Occipital lobe (tissue), 3 donors: ENCODE measurements at places on chromosomes 4 and X.
A peak's percentile ranks its signal among the peaks of the same experiment; 100 is the strongest.

- DNase-seq: no peak
These were observed 879.2 kb upstream of the INTU start for GRCh38 chr4:126753592-126753991.

GRCh38 chrX:77793946-77794345, 7.9 kb upstream of the ATRX start:
- no peak for DNase-seq

DNA sequence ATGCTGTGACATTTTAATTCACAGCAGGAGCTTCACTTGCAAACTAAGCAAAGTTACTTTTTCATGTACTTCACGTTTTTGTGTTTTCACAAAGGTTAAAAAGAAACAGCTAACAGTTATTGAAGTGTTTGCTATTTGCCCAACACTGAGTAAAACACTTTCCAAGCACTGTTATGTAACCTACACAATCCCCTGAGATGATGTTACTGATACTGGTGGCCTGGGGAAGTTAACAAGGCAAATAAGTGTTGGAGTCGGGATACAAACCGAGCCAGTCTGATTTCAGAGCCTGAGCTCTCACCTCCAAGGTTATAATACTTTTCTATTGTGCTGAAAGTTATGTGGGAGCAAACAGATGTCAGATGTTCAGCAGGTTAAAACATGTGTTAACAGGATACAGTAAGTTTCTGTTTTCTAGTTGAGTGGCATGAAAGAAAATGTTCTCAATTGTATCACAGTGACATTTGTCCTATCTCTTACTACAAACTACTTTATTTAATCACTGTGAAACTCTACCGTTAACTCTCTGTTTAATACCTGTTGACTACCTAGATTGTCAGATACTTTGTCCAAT, 3.9 kb upstream of the CXCL13 start:
- no peak for DNase-seq

DNA sequence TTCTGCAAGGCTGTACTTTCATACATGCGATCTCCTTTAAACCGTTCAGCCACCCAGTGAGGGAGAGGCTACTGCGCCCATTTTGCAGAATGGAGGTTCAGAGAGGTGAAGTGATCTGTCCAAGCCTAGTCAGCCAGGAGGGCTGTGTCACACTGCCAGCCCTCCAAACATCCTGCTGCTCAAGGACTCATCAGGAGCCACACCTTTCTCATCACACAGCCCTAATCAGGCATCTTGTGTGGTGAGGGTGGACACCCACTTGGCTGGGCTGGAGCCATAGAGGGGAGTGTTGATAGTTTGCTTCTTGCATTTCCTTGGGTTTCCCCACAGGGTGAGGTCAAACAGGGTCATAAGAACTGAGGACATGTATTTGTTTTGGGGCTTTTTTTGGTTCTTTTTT, 5.4 kb upstream of the CXCR3 start:
- DNase-seq: no peak

DNA sequence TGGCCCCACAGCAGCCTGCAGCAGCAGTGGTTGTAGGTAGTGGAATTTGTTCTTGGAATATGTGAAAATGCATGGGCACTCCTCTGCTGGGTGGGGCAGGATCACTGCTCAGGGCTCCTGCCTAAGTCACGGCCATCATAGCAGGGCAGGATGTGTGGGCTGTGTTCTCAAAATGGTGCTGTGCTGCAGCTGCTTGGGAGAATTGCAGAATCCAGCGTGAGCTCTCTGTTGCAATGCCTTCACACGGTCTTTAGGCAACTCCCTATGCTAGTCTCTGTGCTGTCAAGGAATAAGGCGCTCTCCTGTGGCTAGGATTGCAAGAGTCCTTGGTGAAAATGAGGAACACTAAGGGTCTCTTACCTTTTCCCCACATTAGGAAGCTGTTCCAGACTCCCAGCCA, 42.9 kb downstream of the F8 start:
- DNase-seq: no peak

GRCh38 chrX:15269618-15270521, at the start of gene ASB9:
Gene ASB9, minus strand, starts transcription at chrX:15270083. Its CDS starts 209 bp downstream, at chrX:15269874.
- DNase-seq: no peak

- no peak for DNase-seq
These were observed 47.5 kb upstream of the BCOR start for GRCh38 chrX:40145001-40145922.

DNA sequence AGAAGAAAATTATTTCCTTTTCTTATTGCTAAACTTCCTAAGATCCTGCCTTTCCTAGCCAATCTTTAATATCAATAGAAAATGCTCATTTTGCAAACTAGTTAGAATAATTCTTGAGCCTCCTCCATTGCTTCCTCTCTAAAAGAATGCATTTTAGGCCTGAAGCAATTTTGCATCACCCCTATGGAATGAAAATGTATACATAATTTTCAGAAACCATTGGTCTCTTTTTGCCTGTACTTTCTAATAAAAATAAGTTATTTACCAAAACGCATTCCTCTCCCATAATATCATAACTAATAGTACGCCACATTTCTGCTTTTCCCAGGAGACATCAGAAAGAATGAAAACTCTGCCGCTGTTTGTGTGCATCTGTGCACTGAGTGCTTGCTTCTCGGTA, 1.7 kb downstream of the MUC7 start:
- no peak for DNase-seq

DNA sequence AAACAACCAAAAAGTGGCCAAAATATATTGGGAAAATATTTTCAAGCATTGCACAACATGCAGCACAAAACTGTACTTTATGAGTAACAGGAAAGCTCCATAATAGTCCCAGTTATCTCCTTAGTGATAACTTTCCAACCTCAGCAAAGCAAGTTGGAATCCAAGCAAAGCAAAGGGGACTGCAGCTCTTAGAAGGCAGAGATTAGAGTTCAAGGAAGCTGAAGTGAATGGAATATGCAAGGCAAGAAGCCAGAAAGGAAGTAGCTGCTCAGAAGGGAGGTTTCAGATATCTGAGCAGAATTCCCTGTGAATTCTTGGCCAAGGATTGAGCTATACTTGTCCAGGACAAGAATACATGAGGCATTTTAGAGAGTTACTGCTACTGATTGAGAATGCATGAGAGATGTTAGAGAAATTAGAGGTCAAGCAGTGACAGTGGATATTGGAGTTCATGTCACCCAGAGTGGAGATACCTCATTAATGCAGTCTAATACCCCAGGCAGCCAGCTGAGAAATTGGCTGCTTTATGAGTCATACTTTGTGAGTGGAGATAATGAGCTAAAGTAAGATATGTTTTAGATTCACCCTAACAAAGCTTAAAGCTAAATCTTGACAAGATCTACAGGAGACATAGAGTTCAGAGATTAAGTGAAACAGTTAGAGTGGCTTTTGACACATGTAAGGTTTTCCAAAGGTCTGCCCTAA, 102.8 kb downstream of the INPP4B start:
- DNase-seq: no peak

GRCh38 chrX:111407948-111408347, 4.0 kb downstream of the DCX start:
- no peak for DNase-seq

- DNase-seq: no peak
These were observed 49.7 kb upstream of the TMEM164 start for GRCh38 chrX:109952985-109953905.

GRCh38 chrX:11064851-11065600, 46.1 kb upstream of the HCCS start:
- no peak for DNase-seq

GRCh38 chr4:151854731-151855130, 93.9 kb upstream of the GATB start:
- no peak for DNase-seq

DNA sequence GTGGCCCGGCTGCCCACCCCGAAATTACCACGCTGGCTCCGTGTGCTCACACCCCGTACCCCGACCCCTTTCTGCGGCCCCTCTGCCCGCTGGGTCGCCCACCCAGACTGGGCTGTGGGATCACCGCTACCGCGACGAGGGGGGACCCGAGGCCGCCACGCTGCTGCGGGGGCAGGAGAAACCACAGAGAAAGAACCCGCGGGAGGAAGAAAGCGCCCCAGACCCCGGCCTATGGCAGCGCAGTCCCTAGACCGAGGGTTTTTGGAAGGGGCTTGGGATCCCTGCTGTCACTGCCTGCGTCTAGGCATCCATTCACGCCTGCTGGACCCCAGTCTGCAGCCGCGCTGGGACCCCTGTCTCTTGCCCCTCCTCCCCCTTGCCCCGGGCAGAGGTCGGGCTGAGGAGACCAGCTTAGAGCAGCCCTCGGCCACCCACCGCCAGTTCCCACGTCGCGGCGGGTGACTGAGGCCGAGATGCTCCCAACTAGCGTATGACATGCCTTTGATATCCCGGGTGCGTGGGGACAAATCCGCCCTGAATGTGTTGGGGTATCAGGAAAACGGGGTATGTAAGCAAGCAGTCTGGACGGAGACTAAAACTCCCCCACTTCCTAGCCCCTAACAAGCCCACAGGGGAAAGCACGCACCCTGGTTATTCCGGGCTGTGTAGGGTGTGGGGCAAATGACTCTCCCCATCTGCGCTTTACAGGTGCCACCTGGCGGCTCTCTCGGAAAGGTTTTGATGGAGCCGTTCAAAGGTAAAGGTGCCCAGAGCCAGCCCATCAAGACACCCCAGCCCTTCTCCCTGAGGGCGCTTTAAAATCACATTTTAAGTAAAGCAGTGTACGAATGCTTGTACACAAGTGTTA, 862 bp upstream of the INPP4B start:
- peak; percentile 16 for DNase-seq

GRCh38 chrX:22674932-22675331, 324.8 kb upstream of the DDX53 start:
- DNase-seq: no peak
